ENCODE measurements at places on chromosomes 13 and 19.
A peak's percentile ranks its signal among the peaks of the same experiment; 100 is the strongest.

- DNase-seq = no peak
Observed at GRCh38 chr19:18644196-18645034, 7.6 kb downstream of the KLHL26 start.

GRCh38 chr13:78168981-78169380 is 250.3 kb upstream of the EDNRB start:
- DNase-seq = no peak

- no peak for DNase-seq
Observed at GRCh38 chr19:41866284-41866683, 6.2 kb downstream of the RPS19 start.

GRCh38 chr13:45838171-45838745 is 13.3 kb downstream of the SIAH3 start:
- DNase-seq = no peak

DNA sequence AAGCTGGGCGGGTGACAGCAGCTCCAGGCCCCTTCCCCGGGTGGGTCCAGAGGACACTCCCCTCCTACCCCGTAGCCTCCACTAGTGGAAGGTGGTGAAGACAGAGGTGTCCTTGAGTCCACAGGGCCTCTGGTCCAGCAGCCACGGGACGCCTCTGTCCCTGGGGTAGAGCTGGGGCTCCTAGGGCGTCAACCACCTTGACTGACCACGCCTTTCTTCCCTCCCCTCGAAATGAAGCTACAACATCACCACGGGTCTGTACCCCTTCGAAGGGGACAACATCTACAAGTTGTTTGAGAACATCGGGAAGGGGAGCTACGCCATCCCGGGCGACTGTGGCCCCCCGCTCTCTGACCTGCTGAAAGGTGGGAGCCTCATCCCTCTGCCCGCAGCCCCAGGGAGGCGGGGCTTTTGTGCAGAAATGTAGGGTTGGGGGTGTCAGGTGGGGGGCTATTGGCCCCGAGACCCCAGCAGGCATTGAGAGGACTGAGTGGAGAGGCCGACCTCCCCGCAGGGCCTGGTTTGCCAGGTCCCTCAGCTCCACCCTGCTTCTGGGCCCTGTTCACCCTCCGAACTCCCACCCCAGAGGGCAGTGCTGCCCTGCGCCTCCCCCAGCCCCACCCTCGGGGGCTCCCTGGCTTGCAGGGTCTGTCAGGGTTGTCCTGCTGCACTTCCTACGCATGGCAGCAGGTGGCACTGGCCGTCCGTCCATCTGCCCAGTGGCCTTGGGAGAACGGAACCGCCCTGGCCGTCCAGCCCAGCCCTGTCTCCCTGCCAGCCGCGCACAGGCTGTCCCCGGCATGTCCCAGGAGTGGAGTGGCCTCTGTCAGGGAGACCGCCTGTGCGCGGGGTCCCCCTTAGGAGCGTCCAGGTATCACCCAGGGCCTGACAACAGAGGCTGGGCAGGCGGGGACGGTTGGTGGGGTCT is 15.7 kb downstream of the STK11 start:
- DNase-seq = peak; percentile 61

All from fibroblast of villous mesenchyme (primary cell).